ENCODE measurements at places on chromosomes 3 and 15.

DNA sequence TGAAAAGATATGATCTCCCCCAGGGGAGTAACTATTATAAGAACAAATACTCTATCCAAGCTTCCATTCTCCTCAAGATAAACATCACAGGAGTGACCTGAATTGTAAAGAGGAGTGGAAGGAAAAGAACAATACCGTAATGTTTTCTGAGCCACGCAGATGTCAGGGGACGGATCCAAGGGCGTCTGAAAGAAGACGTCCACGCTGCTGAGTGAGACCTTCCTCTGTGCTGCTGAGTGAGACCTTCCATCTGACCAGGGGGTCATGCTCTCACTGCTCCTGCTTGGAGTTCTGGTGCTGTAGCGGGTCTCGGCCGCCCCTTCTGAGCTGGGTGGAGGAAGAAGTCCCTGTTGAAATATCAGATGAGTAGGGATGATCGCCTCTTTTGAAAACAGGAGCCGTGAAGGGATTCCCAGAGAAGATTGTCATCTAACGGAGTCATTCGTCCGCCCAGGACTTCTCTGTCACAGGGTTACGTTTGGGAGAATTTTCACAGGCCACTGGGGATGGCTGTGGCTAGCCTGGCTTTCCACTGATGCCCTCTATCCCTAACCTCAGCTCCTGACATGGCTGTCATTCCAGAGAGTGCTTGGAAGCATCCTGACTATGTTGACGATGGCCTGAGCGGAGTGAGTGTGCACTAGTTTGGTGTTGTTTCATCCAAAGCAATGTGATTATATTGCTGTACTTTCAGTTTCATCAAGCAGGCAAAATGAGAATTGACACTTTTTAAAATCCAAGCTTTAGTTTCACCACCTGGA is 184.9 kb downstream of the APBA2 start:
- no peak for DNase-seq

DNA sequence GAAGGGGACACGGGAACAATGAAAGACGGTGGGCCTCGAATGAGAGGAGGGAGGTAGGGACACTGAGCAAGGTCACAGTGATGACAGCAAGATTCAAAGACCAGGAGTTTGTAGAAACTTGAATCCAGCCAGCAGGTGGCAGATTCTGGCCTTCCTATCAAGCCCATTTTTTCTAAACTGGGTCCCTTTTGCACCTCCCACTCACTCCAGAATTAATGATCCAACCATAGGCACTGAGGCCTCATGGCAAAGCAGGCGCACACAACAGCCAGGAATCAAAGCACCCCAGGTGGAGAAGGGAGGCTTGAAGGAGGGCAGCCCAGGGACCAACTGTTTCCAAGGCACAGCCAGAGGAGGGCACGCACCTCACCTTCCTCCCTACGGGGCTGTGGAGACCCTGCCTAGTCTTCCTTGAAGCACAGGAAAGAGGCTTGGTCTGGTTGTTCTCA is 90.2 kb downstream of the ANP32A start:
- no peak for DNase-seq

GRCh38 chr3:128932516-128933212 is 53.2 kb downstream of the ACAD9 start:
- no peak for DNase-seq

DNA sequence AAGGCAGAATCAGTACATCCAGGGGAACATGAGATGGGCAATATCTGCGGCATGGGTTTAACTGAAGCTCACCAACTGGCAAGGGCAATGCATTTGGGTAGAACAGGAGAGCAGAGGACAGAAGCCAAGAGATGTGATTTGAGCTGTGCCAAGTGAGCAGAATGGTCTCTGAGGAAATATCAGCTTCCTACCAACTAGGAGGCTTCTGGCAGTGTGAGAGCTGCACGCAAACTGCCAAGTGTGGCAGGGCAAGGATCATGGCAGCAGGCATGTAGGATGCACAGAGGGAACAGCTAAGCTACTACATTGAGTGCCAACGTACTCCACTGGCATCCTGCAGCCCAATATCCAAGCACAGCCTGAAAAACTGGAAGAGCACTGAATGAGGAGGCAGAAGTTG is 1036.5 kb downstream of the TUSC7 start:
- no peak for DNase-seq

DNA sequence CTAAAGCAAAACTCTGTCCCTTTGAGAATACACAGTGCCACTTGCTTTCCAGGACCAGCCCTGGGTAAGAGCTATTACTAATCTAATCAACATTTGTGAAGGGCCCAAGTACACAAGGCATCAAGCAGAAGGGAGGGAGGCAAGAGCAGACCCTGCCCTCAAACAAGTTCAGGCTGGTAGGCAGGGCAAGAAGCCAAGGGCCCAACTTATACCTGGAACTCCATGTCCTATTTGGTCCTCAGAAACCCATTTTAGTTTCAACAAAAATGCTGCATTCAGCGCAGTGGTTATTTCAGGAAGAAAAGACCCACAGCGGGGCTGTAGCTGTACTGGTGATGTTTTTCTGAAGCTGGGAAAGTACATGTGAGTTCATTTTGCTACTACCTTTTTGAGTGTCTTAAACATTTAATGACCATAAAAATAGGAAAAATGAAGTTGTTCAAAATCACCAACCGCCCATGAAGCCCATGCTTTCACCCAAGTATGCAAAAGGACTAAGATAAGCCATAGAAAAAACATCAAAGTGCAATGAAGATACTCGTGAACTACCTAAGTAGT is 2.8 kb downstream of the RPS17 start:
- no peak for DNase-seq

DNA sequence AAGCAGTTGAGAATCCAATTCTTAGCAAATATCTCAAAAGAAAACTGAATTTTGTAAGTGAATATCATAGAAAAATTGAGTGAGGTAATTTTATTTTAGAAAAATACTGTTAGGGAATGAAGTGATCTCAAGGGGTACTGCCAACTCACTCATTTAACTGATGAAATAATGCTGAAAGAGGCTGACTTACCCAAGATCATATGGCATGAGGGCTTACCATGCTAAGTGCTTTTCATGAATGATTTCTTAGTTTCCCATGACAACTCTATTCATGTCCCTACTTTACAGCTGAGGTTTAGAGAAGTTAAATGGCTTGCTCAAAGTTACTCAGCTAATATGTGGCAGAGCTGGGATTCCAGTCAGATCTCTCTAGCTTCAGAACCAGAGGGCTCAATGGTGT is 30.6 kb downstream of the CCDC14 start:
- no peak for DNase-seq

GRCh38 chr3:125165189-125165947 is 47.2 kb downstream of the SLC12A8 start:
- DNase-seq, result no peak

- no peak for DNase-seq
Observed at GRCh38 chr15:46677491-46677890, 1039.8 kb upstream of the SEMA6D start.

GRCh38 chr15:35101335-35101734 is 16.2 kb upstream of the NANOGP8 start:
- DNase-seq, result no peak

DNA sequence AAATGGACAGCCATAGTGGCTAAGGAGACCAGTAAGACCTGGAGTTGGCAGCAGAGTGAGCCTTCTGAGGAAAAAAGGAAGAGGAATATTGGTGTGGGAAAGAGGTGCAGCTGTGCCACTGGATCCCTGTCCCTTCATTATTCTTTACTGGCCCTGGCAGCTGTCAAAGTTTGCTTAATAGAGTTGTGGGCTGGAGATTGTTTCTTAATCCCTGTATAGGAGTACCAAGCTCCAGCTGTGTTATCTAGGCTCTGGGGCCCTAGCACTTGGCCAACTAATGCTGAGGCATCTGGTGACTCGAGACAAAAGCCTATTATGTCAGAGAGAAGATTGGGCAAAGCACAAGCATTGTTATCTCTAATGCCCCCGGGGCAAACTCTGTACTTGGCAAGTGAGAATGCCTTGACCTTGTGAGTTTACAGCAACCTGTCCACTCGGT is 61.4 kb downstream of the ZNF609 start:
- DNase-seq, result no peak

DNA sequence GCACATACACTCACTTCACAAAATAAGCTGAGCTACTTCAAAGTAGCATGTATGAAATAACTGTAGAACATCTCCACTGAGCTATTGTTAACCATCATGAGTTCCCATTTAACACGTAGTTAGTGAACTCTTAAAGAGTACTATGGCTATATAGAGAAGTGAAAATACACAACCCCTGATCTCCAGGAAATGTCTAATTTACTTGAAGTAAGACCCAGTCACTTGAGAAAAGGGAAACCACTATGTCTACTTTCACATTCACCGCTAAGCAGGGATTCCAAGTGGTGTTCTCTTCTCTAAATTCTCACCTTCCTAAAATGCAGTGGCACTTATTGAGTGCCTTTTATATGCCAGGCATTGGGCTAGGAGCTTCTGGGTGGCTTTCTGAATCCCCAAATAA is 35.0 kb upstream of the COLQ start:
- no peak for DNase-seq

GRCh38 chr3:156674911-156675829 is 780 bp downstream of the TIPARP start:
- peak; percentile 16 for DNase-seq

GRCh38 chr15:29403772-29404171 is 134.2 kb upstream of the NSMCE3 start:
- DNase-seq, result no peak

DNA sequence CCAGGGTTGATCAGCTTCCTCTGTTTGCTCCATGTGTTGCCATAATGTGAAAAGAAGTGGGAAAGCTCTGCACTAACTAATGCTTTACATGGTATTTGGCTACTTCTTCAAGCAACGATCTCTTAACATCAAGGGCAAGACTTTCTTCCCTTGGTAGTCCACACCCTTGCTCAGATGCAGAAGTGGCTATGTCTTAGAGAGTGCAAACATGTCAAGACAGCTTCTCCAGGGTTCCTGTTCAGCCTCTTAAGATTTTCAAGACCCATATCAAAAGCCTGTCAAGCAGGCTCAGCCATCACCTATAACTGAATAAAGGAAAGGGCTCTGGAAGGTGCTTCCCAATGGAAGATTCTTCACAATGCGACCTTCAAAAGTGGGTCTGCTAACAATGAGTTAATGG is 64.8 kb upstream of the CSTA start:
- no peak for DNase-seq

- no peak for DNase-seq
Observed at GRCh38 chr15:57223345-57223744, 153.0 kb upstream of the CGNL1 start.

- no peak for DNase-seq
Observed at GRCh38 chr3:125148016-125148812, 64.3 kb downstream of the SLC12A8 start.

DNA sequence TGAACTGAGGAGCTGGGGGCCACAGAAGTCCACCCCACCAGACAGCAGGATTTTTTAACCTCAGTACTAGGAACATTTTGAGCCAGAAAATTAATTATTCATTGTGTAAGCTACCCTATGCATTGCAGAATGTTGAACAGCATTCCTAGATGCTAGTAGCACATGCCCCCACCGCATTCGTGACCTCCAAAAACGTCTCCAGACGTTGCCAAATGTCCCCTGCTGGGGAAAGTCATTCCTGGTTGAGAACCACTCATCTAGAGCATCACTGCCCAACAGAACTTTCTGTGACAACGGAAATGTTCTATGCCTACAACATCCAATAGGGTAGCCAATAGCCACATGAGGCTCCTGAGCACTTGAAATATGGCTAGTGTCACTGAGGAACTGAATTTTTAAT is 333.5 kb downstream of the FOXP1 start:
- no peak for DNase-seq

GRCh38 chr3:132343018-132343612 is 25.9 kb downstream of the ACP3 start:
- DNase-seq, result no peak

GRCh38 chr3:4314688-4315087 is 11.5 kb downstream of the SETMAR start:
- no peak for DNase-seq

- no peak for DNase-seq
Observed at GRCh38 chr15:80803580-80804525, 24.7 kb downstream of the CEMIP start.

DNA sequence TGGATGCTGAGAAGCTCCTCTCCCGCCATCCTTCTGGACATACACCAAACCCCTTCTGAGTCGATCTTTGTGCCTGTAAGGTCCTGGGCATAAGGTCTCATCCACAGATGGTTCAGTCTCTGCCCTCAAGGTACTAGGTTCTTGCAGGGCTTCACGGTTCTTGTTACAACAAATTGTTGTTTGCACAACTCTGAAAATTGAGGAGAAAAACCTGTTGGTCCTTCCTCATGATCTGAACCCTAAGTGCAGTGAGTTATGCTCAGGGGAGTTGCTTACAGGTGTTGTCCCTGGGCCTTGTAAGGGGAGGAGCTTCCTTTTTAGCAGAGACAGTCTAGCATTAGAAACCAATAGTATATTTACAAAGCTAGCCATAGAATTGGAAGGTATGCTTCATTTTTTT is 15.7 kb downstream of the CDCP1 start:
- no peak for DNase-seq

GRCh38 chr15:37221671-37222145 is 121.4 kb upstream of the MEIS2 start:
- DNase-seq, result no peak

DNA sequence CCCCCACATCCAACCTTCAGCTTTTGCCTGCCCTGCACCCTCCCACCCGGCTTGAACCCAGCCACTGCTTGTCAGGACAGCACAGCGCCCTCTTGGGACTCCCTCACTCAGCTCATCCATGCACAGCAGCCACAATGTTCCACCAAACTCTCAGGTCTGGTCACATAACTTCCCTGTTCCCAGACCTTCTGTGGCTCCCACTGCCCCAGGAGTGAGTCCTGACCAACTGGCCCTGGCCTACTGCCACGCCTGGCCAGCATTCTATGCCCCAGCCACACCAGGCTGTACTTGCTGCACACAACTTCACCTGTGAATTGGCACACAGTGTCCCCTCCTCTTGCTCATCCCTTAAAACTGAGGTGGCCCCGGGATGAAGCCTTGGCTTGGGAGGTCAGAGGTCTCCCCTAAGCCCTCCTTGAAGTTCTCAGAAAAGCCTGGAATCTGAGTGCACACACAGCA is 21.0 kb downstream of the PLXNB1 start:
- no peak for DNase-seq

DNA sequence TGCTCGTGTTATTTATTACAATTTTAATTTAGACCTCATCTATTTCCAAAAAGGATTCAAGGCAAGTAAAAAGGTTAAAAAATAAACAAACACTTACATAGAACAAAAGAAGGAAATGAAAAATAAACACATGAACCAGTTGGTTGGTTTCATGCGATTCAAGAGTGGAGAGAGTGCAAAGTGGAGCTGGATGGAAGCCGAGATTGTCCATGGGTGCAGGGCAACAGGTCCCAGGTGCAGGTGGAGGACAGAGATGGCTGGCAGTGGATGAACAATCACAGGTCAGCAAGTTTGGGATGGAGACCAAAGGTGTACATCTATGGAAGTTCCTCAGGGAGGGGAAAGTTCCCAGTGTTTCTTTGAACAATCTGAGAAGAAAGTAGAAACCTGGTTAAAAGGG is 11.6 kb upstream of the SEMA5B start:
- DNase-seq, result no peak

- DNase-seq, result no peak
Observed at GRCh38 chr3:125679258-125679657, 84.0 kb upstream of the OSBPL11 start.

- DNase-seq, result no peak
Observed at GRCh38 chr15:98580572-98580971, 67.8 kb upstream of the IGF1R start.
